Stimulated activated CD4-positive, alpha-beta T cell treated with anti-CD3 and anti-CD28 coated beads, Interleukin-4, amount 100 ng/mL, for 1 hour (primary cell): ENCODE measurements at places on chromosomes 6 and 20.

- no peak for DNase-seq
Measured at GRCh38 chr20:49132995-49133478, 55.1 kb downstream of the STAU1 start.

GRCh38 chr20:22966787-22967464 lies 68.2 kb upstream of the SSTR4 start:
- no peak for DNase-seq

GRCh38 chr20:64083378-64083803 lies 807 bp downstream of the LKAAEAR1 start:
- DNase-seq: peak; percentile 74

GRCh38 chr6:43509984-43510826 lies at the start of gene LRRC73:
TSS of gene LRRC73 (minus strand) at chr6:43510346. CDS start at chr6:43509785, 561 bp downstream.
- peak; percentile 82 for DNase-seq

DNA sequence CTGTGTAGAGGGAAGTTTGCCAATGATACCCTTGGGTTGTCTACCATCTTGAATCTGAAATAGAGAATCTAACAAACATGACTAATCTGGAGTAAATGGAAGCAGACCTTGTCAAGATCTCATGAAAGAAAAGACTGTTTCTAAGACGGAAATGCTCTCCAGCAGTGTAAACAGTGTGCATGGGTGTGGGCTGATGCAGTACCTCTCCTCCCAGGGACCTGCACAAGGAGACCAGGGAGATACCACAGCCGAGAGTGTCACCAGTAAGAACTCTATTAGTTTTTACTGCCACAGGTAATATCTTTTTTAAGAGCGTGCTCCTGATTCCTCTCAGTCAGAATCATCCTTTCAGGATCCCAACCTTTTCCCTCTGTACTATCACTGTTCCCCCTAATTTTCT lies 513.3 kb upstream of the SOX4 start:
- DNase-seq: no peak

DNA sequence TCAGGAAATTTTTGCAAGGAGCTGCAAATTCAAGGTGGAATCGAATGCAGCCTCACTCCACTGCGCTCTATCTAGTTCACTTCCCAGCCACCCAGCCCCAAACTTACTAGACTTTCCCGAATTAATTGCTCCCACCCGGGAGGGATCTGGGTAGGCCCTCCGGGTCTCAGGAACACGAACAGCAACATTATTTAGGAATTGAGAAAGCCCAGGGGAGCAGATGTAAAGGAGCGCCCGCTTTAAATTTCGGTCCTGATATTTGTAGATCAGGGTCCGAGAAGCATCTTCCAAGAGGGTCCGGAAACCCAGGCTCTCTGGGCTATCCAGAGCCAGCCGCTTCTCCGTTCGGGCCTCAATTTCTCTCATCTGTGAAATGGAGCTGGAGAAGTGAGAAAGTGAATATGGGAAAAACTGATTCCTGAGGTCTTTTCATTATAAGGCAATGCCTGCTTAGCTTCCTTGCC lies 490 bp upstream of the ID1 start:
- no peak for DNase-seq

DNA sequence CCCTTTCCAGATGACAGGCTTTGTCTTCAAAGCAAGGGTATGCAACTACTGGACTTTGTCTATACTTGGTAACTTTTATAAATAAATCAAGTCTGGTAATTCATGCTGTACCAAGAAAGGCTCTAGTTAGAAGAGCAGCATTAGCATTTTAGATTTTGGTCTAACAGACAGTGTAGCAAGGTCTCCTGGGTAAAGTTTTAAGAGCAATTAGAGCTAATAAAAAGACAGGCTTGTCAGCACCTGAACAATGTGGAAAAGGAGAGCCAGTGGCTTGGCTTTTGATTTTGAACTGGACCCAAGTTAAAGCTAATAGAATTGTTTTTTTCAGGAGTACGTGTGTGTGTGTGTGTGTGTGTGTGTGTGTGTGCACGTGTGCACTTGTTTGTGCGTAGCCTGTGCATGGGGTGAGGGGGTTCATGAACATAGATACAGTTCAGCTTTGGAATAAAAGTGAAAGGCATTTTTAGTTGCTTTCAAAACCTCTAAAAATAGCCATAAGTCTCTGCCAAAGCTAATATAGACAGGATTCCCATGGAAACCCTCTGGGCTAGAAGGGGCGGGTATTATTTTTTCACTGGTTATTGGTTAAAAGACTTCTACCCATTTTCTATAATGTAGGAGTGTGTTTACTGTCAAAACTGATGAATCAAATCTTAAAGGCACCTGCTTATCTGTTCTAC lies 138.4 kb downstream of the KCNQ5 start:
- DNase-seq: no peak

- DNase-seq: peak; percentile 78
Measured at GRCh38 chr6:73452107-73452461, at the start of gene CGAS. TSS of gene CGAS (minus strand) at chr6:73452297. CDS start at chr6:73452181, 116 bp downstream.

GRCh38 chr20:38246357-38247165 lies 14.0 kb downstream of the KIAA1755 start:
- no peak for DNase-seq

DNA sequence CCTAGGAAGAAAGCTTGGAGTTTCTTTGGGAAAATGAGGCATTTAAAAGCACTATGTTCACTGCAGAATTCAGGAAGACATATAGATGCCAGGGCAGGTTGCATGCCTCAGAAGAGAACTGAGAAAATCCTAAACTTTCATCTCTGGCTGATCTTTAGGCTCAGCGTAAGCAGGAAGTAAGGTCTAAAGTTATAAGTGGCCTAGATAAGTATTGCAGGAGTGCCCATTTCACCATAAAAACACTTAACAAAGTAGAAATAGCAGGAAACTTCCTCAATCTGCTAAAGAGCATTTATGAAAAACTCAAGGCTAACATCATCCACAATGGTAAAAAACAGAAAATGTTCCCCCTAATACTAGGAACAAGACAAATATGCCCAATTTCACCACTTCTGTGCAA lies 320.3 kb downstream of the BMP2 start:
- no peak for DNase-seq

DNA sequence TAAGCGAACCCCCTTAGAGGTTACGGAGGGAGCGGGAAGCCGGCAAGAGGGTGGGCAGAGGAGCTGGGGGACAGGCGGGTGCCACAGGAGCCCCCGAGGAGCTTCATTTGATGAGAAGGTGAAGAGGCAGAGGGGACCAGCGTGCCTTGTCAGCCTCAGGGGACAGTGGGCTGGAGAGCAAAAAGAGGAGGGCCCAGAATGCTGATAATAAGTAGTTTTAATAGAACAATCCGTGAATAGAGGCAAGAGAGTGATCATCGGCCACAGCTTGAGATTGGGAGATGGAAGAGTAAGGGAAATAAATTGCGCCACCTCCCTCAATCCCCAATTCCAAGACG lies 1.3 kb downstream of the COL19A1 start:
- no peak for DNase-seq
